ENCODE measurements at places on chromosomes 7 and 10. TPM values are rescaled to one million over a fixed set of nuclear protein-coding genes. Genes with fewer than 3 reads are reported as not detected.

- no peak for DNase-seq
Measured at GRCh38 chr7:155754165-155754564, 58.1 kb downstream of the SHH start.

DNA sequence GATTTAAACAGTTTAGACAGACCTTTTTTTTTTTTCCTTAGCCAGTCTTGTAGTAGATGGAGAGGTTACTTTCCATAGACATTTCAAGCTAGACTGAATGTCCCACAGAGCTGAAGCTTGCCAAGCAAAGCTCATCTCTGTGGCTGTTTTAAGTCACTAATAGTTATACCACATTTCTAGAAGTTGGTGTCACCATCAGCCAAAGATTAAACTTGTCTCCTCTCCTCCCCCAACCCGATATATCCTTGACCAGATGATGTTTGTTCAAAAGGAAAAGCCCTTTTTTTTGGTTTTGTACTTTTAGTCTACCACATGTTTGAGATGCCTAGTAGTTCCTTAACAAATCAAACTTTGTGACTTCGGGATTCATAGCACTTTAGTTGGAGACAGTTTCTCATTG, 66.1 kb downstream of the ADD3 start:
- no peak for DNase-seq

- DNase-seq: peak; percentile 93
Measured at GRCh38 chr7:28853834-28854749, 104.0 kb downstream of the TRIL start.

DNA sequence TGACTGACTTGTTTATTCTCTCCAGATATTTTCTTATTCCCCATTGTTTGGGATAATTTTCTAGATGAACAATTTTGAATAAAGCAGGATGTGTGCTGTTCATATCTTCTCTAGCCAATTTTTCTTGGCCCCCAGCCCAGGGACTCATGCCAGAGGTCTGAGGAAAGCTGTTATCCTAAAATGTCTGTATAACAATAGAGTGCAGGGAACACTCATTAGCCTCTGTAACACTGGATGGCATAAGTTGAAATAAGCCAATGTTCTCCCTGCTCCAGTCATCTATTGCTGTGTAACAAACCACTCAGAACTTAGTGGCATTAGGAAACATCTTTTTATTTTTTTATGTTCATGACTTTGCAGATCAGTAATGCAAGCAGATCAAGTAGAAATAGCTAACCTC, 121.7 kb upstream of the TRIM24 start:
- no peak for DNase-seq

- no peak for DNase-seq
Measured at GRCh38 chr10:78944723-78945312, 123.9 kb upstream of the ZMIZ1 start.

GRCh38 chr10:77825965-77826364, 100.6 kb downstream of the DLG5 start:
- DNase-seq: no peak

GRCh38 chr7:103010211-103010610, 64.4 kb downstream of the FBXL13 start:
- no peak for DNase-seq

DNA sequence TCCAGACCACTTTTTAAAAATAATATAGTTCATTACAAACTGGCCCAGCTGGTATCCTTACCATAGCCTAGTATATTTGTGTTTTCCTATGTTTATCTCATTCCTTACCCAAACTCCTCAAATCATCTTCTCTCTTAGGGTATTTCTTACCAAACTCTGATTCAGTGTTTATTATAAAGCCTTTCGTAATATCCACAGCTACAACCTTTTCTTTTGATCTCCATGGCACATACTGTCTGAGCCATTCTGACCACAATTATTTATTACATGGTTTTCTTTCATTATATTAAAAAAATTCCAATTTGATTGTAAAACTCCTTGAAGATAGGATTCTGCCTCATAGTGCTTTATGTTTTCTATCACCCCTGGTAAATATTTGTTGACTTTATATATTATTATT, 94.2 kb downstream of the LRMDA start:
- no peak for DNase-seq

DNA sequence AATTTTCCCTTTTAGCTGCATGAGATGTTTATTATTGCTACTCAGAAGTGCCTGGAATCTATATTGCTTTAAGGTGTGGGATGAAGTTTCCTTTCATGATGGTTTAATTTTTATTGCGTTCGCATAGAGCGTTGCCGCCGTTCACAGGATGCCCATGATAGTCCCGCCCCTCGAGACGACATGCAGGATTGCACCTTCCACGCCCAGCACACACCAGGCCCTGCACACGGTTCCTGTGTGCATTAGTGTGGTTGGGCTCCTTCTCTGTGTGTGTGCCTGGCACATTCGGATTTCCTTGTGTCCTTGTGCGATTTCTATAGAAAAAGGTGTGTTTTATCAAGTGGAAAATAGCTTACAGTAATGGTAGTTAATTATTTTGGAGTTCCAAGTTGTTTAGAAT, 42.1 kb downstream of the MGMT start:
- no peak for DNase-seq

- peak; percentile 93 for DNase-seq
Measured at GRCh38 chr10:95183271-95184230, 10.5 kb upstream of the ACSM6 start.

DNA sequence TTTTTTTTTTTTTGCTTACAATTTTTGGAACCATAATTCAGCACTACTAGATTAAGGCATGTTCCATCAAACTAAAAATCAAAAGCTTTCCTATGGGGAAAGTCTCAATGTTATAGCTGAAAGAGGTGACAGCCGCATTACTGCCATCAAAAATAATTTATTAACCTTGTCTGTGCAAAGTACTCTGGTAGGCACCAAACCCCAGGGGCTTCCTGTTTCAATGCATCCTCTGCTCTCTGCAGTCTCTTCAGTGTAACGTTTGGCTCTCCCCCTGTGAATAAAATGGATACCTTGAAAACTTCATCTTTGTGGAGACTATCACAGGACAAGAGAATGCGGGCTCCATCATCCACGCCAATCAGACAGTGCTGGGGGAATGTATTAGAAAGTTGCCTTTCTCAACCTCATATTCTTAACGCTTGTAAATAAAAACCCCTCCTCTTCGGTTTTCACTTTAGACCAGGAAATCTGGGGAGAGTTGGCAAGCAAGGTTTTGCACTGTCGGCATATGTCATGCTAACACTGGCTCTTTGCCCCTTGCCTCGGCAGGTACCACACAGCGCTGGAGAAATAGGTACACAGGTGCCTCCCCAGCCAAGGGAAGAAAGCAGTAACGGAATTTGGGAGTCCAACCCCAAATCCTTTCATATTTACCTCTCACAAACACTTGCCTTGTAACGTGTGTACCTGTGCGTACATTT, 1.6 kb upstream of the NRG3 start:
- DNase-seq: no peak

DNA sequence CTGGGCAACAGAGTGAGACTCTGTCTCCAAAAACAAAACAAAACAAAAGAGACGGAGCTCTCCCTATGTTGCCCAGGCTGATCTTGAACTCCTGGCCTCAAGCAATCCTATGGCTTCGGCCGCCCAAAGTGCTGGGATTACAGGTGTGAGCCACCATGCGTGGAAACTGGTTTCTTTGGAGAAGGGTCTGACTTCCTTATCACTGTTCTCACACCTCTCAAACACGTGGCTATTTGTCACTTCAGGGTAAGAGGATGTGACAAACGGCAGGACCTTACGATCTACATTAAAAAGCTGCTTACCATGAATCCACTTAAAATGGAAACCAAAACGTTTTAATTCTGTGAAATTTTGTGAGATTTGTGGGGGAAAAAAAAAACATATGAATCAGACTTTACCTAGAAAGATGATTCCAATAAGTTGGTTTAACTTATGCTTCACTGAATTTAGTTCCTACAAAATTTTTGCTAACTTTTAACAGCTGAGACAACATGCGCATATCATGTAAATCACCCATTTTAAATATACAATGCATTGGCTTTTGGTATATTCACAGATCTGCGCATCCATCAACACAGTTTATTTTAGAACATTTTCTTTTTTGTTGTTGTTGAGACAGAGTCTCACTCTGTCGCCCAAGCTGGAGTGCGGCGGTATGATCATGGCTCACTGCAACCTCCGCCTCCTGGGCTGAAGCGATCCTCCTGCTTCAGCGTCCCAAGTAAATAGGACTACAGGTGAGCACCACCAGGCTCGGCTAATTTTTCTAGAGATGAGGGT, 18.7 kb upstream of the FOXK1 start:
- no peak for DNase-seq

DNA sequence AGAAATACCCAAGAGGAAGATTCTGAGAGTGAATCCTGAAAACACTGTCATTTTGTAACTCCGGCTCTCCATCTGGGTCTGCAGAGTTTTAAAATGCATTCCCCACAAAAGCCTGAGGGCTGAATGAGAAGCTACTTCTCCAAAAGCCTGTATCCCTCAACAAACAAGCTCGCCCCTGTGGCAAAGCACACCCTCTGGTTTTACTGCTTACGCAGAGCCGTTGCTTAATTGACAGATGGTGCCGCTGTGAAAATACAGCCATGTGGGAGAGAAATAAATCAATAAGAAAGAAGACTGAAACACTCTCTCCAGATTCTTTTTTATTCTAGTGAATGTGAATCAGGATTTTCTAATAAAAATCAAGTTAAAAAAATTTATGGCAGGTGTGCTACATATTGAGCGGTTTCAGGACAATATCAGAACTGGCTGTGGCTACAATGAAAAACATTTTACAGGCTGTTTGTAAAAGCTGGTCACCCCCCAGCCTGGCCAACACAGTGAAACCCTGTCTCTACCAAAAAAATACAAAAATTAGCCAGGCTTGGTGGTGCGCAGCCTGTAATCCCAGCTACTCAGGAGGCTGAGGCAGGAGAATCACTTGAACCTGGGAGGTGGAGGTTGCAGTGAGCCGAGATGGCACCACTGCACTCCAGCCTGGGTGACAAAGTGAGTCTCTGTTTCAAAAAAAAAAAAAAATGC, 32.5 kb downstream of the C7orf33 start:
- no peak for DNase-seq

DNA sequence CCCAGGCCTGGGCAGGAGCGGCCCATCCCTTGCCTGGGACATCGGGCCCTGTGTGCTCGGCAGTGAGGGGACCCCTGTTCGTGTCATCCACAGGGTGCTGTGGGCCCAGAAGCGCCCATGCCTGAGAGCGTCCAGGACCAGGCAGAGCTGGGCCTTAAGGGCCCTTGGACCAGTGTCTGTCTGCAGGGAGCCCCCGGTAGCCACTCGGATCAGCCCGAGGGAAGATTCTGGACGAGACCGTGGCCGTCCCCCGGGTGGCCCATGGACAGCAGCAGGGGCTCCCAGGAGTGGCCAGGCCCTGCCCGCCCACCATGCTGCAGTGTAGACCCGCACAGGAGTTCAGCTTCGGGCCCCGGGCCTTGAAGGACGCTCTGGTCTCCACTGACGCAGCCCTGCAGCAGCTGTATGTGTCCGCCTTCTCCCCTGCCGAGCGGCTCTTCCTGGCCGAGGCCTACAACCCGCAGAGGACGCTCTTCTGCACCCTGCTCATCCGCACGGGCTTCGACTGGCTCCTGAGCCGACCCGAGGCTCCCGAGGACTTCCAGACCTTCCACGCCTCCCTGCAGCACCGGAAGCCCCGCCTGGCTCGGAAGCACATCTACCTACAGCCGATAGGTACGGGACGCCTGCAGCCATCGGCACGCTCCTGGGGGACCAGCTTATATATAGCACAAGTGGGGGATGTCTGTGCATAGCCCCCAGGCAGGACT, 12.3 kb downstream of the AMZ1 start:
- no peak for DNase-seq

GRCh38 chr10:88526501-88527105, 56.5 kb downstream of the RNLS start:
- DNase-seq: no peak

GRCh38 chr7:28836716-28837115, 121.4 kb downstream of the TRIL start:
- DNase-seq: no peak

- DNase-seq: no peak
Measured at GRCh38 chr7:23254051-23254681, 7.6 kb downstream of the GPNMB start.

GRCh38 chr7:105388356-105389087, at the start of gene SRPK2:
Gene SRPK2, minus strand, starts transcription at chr7:105388921.
- DNase-seq: peak; percentile 93

DNA sequence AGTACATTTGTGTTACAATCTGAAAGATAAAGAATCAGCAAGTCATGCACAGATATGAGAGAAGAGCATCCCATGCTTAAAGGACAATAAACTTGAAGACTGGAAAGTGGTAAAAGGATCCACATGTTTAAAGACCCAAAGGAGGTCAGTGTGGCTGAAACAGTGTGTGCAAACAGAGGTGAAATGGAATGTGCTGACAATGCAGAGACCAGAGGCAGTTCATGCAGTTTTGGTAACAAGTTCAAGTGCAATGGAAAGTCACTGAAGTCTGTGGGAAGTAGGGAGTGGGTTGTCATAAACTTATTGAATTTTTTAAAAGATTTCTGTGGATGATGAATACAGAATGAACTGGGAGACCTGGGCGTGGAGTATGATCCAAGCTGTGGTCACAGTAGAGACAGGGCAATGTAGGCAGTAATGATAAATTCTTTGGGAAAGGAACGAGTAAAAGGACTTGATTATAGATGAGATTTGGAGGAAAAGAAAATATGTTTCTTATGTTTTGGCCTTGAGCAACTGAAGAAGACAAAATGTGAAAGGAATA, 408.0 kb downstream of the HGF start:
- DNase-seq: no peak

DNA sequence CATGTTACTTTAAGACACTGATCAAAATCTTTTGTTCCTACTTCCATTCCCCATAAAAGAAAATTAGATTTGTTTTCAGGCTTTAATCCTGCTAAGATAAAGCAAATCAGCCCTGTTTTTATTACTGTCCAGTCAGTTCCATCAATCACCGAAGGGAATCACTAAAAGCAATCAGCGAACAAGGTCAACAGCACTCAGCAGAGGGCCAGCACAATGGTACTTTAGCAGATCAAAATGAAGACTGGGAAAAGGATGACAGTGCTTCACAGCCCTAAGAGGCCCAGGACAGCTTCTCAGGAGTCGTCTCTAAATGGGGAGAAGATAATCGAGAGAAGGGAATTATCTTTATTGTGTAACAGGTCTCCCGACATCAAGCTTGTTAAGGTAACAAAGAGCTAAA, 32.7 kb downstream of the SEM1 start:
- DNase-seq: no peak

GRCh38 chr7:115210552-115210951, 288.7 kb downstream of the MDFIC start:
- no peak for DNase-seq

GRCh38 chr7:158950914-158951635, 94.7 kb downstream of the DYNC2I1 start:
- no peak for DNase-seq

The NRBF2 gene
- 10.4 TPM for total RNA-seq

The IKZF1 gene
- total RNA-seq: 3.5 TPM

The TRIM50 gene
- total RNA-seq: 0.32 TPM

The FOXP2 gene
- 2.4 TPM for total RNA-seq

The TPST1 gene
- total RNA-seq: 6.5 TPM

The SLC26A4 gene
- total RNA-seq: 0.27 TPM

The SFTPA1 gene
- total RNA-seq: 0.24 TPM

The FAS gene
- 4.7 TPM for total RNA-seq

The GSAP gene
- 7.3 TPM for total RNA-seq

The FAM25C gene
- not detected for total RNA-seq

The OLAH gene
- total RNA-seq: 0.35 TPM

The HOXA9 gene
- not detected for total RNA-seq

The MSMB gene
- total RNA-seq: not detected
